ENCODE measurements at places on chromosomes 5 and 9.
A peak's percentile ranks its signal among the peaks of the same experiment; 100 is the strongest.

- peak; percentile 15 for DNase-seq
These were observed 33.5 kb downstream of the TMEM245 start for GRCh38 chr9:109086221-109086620.

GRCh38 chr5:153565822-153566221 is 75.4 kb downstream of the GRIA1 start:
- DNase-seq, result no peak

- DNase-seq, result no peak
These were observed 38.1 kb downstream of the DDX31 start for GRCh38 chr9:132631685-132632084.

- peak; percentile 10 for DNase-seq
These were observed 28.7 kb upstream of the UBAC1 start for GRCh38 chr9:135989722-135990467.

DNA sequence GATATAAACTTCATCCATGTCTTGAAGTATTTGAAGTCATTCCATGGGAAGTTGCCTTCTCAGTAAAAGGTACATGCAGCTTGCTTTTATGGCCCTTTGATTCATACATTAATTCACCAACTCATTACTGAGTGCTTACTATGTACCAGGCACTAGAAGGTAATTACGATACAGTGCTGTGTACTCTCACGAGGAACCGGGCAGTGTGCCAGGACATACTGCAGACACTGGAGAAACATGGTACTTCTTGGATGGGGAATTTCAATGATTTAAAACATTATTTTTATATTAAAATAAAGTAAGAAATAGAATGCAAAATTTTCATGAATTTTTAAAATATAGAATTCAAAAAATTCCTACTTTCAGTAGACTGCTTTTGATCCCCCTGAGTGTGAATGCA is 71.4 kb upstream of the WDR41 start:
- DNase-seq, result no peak

GRCh38 chr5:15371184-15371583 is 128.8 kb upstream of the FBXL7 start:
- no peak for DNase-seq

- DNase-seq, result no peak
These were observed 28.5 kb downstream of the GSN start for GRCh38 chr9:121296213-121297127.

- no peak for DNase-seq
These were observed 118.8 kb downstream of the ATPSCKMT start for GRCh38 chr5:10130881-10131280.

DNA sequence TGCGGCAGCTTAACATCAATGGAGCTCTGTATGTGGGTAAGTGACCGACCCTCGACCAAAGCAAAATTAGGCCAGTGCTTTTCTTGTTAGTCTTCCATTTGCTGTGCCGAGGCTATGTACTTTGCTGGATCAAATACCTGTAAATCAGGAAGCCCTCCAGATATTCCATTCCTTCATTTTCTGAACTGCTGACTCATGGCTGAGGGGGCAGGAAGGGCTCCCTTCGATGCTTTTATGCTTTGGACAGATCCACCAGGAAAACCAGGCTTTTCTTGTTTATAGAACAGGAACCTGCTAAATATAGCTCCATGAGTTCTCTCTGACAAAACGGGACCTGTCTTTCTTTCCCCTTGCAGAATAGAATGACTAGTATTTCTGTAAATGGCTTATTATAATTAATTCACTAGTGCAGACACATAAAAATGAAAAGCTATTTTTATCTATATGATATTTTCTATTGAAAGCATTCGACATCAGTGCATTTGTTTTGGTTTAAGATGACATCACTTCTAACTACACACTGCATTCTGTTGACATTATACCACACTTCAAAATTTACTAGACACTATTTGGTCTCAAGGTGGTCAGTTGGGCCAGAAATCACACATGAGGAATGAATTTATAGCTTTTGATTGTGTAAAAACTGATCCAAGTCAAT is 93.3 kb downstream of the LIFR start:
- no peak for DNase-seq

DNA sequence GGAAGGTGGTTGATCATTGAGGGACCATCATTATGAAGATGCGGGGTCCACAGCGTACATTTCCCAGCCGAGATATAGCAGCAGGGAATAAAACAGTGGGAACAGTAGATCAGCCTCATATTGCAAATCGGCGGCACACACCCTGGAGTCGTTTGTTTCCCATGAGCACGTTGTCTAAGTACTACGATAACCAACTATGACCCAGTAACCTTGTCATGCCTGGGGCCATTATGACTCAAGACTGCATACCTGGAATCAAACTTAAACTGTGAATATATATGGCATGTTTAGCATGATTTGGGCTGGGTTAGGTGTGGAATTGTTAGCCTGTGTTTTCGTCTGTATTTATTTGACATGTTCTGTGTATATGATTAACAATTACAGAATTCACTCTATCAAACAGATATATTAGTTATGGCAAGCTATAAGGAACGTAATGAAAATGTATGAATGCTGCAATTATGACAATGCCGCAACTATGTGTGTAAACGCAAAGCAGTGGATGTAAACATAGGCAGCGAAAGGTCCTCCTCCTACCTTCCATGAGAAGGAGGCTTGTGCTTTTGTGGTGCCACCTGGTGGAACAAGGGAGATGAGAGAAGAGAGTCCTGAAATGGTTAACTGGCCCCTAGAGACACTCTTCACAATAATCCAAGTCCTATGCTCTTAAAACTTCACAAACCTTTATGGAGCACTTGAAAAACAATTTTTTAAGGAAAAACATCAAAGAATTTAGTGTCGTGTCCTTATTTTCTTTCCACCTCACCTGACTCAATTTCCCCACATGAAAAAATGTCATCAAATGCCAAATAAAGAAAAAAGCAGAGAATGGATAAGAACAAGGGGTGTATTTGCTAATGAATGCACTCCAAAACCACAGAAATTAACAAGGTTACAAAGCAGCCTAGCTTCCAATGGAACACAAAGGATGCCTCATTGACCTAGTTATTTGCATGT is 47.1 kb downstream of the SEMA5A start:
- peak; percentile 14 for DNase-seq

DNA sequence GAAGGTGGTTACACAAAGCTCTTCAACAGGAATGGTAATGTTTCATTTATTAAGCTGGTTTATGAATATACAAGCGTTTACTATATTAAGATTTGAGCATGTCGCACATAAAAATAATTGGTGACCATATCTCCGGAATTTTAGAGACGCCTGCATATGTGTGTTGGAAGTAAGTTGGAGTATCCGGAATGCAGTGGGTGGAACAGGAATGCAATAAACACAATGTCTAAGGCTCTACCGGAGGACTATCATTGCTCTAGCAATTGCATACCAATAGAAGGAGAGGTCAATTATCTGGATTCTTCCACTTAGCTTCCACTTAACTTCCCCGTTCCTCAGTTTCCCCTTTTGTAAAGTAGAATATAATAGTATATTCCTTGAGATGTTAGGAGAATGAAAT is 1.1 kb upstream of the CEP78 start:
- no peak for DNase-seq

GRCh38 chr5:151738125-151738848 is 20.1 kb downstream of the ATOX1 start:
- no peak for DNase-seq

GRCh38 chr9:133306242-133307204 is 29.5 kb downstream of the SURF6 start:
- DNase-seq, result no peak

Data from Kasumi-1 (cell line).